ENCODE measurements at places on chromosomes 2 and 18. TPM values are rescaled to one million over a fixed set of nuclear protein-coding genes. Genes with fewer than 3 reads are reported as not detected.

APCDD1 gene
- 2.5 TPM for polyA plus RNA-seq

NPHP1 gene
- polyA plus RNA-seq: 5.2 TPM

DNA sequence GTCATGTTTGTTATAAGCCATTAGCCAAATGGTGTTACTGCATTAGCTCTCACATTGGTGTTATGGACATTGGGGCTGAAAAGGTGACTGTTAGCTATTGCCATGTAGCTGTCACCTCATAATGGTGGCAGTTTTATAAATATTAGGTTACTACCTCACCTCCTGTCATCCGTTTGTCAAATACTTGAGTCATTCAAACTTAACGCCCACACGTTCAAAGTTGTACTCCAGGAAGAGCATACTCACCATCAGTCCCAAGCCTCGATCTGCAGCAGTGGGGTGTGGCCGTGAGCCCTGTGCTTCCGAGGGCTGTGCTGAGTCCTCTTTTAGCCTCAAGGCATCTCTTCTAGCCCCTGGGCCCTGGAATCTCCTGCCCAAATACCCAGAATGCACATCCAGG lies 87.3 kb downstream of the PDK1 start:
- no peaks in the 10 kb centered on the region for H3K36me3 ChIP-seq
- H3K4me1 ChIP-seq: no peaks in the 10 kb centered on the region
- no peak overlapping the region for H3K27ac ChIP-seq

GRCh38 chr2:70050631-70051425 lies 36.4 kb upstream of the PCBP1 start:
- no peaks in the 10 kb centered on the region for H3K4me1 ChIP-seq
- no peaks in the 10 kb centered on the region for H3K27me3 ChIP-seq
- H3K4me3 ChIP-seq: no peak overlapping the region
- H3K27ac ChIP-seq: no peak overlapping the region
- H3K36me3 ChIP-seq: peaks cover 27% of the 10 kb centered on the region

- H3K4me3 ChIP-seq: peak overlapping the region; percentile 67
- peaks cover 34% of the 10 kb centered on the region for H3K4me1 ChIP-seq
- H3K36me3 ChIP-seq: no peaks in the 10 kb centered on the region
- no peaks in the 10 kb centered on the region for H3K27me3 ChIP-seq
Measured at GRCh38 chr2:70124983-70125480, 37.8 kb downstream of the PCBP1 start.

GRCh38 chr2:235537186-235537585 lies 43.3 kb downstream of the AGAP1 start:
- H3K4me1 ChIP-seq: no peaks in the 10 kb centered on the region
- no peak overlapping the region for H3K27ac ChIP-seq
- H3K27me3 ChIP-seq: no peaks in the 10 kb centered on the region
- H3K4me3 ChIP-seq: no peak overlapping the region
- no peaks in the 10 kb centered on the region for H3K36me3 ChIP-seq
- no peak for DNase-seq

GRCh38 chr2:108623616-108624015 lies 89.3 kb downstream of the LIMS1 start:
- H3K27me3 ChIP-seq: no peaks in the 10 kb centered on the region
- no peak for DNase-seq
- peaks cover 6% of the 10 kb centered on the region for H3K4me1 ChIP-seq
- no peak overlapping the region for H3K4me3 ChIP-seq

DNA sequence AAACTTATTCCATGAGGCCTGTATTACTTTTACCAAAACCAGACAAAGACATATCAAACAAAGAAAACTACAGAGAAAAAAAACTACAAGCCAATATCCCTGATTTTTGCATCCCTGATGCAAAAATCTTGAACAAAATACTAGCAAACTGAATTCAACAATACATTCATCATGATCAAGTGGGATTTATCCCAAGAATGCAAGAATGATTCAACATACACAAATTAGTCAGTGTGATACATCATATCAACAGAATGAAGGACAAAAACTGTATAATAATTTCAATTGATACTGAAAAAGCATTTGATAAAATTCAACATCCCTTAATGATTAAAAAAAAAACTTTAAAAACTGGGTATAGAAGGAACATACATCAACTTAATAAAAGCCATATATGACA lies 106.8 kb downstream of the SLC39A10 start:
- H3K4me3 ChIP-seq: no peak overlapping the region
- no peak for DNase-seq
- no peaks in the 10 kb centered on the region for H3K4me1 ChIP-seq
- H3K27me3 ChIP-seq: no peaks in the 10 kb centered on the region

Data from thymus (tissue), 14 donors.